ENCODE measurements at places on chromosomes 3 and 15. TPM values are rescaled to one million over a fixed set of nuclear protein-coding genes. Genes with fewer than 3 reads are reported as not detected.

DNA sequence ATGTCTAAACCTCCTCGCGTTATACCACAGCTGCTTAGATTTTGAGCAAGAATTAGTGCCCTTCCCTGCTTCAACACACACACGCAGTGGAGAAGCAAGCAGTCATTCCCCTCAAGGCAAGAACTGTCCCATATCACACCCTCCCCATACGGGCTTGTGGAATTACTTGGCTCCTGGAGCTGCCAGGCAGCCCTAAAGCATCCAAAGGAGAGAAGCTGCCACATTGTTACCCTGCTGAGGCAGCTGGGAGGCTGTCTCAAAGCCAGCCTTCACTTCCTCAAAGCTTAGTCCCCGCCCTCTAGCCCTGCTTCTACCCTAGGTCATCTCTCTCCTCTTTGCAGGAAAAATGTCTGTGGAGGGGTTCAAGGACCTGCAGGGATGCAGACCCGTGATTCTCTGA, 153.4 kb downstream of the RORA start:
- no peaks in the 10 kb centered on the region for H3K36me3 ChIP-seq
- H3K4me3 ChIP-seq = no peak overlapping the region
- no peak overlapping the region for H3K27ac ChIP-seq
- H3K27me3 ChIP-seq = no peaks in the 10 kb centered on the region
- no peak for DNase-seq

DNA sequence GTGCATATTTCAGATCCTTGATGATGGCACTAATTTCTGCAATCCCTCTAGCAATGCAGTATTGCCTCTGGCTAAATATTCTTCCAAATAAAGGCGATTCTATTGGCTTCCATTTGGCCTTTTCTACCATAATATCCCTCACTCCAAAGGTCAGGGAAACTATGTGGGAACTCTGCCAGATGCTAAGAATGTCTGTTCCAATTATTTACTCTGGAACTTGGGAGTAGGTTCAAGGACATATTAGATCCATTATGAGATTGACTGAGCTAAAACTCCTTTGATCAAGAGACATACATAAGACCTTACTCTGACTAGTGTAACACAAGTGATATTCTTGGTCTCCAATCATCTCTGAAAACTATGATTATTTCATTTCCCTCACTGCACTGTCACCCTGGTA, 674.5 kb upstream of the NECTIN3 start:
- no peaks in the 10 kb centered on the region for H3K36me3 ChIP-seq
- no peak for DNase-seq
- H3K27ac ChIP-seq = no peak overlapping the region
- no peaks in the 10 kb centered on the region for H3K27me3 ChIP-seq
- no peak overlapping the region for H3K4me3 ChIP-seq
- H3K4me1 ChIP-seq = no peaks in the 10 kb centered on the region

DNA sequence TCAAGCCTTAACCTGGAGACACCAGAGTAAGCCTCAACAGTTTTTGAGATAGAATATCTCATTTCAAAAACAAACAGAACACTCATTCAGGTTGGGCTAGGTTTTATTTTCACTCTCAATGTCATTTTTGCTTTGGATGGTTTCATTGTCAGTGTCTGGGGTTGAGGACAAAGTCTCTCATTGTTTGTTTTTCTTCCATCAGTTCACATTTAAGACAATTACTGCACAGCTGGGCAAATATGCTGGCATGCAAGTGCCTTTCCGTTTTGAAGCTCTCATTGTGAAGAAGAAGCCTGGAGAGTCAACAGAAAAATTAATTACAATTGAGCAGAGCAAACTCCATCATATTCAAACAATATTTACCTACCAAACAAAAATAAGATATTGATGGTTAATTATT, 1050.0 kb downstream of the TBL1XR1 start:
- no peaks in the 10 kb centered on the region for H3K36me3 ChIP-seq
- DNase-seq = no peak
- no peak overlapping the region for H3K27ac ChIP-seq
- H3K4me1 ChIP-seq = no peaks in the 10 kb centered on the region
- no peaks in the 10 kb centered on the region for H3K27me3 ChIP-seq

DNA sequence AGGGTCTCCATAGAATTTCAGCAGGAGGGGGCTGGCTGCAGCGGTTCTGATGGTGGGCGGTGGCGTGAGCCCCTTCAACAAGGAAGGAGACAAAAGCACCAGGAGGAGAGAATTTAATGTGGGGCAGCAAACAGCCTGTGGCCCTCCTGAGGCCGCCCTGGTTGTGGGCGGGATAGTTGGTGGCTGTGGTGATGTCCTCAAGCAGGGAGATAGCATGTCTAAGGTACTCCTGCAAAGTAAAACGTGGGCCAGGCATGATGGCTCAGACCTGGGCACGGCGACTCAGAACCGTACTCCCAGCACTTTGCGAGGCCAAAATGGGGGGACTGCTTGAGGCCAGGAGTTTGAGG, 94.0 kb downstream of the LRRK1 start:
- H3K4me3 ChIP-seq = no peak overlapping the region
- no peak for DNase-seq
- no peaks in the 10 kb centered on the region for H3K36me3 ChIP-seq
- H3K27ac ChIP-seq = no peak overlapping the region
- H3K4me1 ChIP-seq = peaks cover 7% of the 10 kb centered on the region
- H3K27me3 ChIP-seq = peaks cover 25% of the 10 kb centered on the region

Gene PIERCE2
- total RNA-seq = 3.1 TPM
